ENCODE measurements at places on chromosomes 16 and 17.
A peak's percentile ranks its signal among the peaks of the same experiment; 100 is the strongest.

- no peak for DNase-seq
Measured at GRCh38 chr17:31415004-31415454, 23.6 kb downstream of the RAB11FIP4 start.

- peak; percentile 41 for DNase-seq
Measured at GRCh38 chr17:74430706-74431567, 951 bp upstream of the GPRC5C start.

DNA sequence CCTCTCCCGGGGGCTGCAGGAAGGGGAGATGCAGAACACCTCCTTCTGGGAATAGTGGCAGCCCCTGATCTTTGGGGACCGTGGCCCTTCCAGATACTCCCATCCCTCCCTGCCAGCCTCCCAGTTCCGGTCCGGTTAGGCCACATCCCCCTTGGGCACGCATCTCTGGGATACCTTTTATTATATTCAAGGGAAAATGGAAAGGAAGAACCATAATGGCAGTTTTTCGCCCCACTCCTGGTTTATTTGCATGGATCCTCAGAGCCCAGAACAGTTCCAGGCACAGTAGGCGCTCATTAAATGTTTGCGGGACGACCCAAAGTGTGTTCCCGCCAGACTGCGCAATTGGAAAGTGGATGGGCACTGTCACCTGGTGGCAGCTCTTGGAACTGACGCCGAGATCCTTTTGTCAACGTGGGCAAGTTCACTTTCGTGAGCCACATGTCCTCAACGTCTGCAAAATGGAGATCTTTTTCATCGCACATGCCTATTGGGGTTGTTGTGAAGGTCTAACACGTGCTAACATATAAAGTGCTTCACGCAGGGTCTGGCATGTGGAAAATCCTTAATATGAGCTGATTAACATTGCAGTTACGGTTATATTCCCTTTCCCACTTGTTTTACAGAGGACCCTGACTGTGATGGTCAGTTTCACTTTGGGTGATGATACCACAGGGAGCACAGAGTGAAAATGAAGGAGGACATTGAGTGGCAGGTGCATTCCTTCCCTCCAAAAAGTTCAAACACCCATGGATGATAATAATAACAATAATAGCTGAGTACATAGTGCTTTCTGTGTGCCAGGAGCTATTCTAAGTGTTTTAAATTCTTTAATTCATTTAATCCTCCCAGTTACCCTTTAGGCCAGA is 1.7 kb upstream of the GPRC5B start:
- peak; percentile 26 for DNase-seq

DNA sequence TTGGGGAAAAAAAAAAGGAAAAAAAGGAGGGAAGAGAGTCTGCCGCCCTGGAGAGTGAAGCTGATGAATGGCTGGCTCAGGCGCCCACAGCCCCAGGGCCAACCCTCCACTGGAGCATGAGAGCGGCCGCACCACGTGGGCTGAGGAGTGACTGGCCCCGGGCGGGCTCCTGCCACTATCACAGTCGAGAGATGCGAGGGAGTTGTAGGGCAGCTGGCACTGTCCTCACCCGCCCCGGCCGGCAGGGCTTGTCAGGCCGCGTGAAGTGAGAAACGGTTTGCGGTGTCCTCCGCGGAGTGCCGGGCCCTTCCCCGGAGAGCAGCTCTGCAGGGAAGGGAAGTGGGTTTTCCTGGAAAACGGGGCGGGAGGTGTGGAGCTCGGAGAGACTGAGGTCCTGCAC is 45.9 kb downstream of the JPH3 start:
- DNase-seq = no peak

- DNase-seq = no peak
Measured at GRCh38 chr17:73446617-73447016, 134.8 kb upstream of the CDC42EP4 start.

DNA sequence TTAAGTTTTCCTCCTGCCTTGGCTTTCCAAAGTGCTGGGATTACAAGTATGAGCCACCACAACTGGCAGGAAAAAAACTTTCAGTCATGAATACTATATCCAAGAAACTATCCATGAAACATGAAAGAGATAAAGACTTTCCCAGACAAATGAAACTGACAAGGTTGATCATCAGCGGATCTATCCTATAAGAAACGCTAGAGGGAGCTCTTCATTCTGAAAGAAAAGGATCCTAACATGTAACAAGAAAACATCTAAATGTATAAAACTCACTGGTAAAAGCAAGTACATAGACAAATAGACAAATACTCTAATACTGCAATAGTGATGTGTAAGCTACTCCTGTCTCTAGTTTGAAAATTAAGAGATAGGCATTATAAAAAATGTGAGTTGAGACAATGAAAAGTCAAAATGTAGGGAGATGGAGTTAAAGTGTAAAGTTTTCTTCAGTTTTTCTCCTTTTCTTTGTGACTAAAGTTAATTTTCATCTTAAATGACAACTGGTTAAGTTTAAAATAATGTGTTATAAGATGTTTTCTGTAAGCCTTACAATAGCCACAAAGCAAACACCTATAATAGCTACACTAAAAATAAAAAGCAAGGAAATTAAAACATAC is 79.6 kb upstream of the TEKT1 start:
- peak; percentile 52 for DNase-seq

DNA sequence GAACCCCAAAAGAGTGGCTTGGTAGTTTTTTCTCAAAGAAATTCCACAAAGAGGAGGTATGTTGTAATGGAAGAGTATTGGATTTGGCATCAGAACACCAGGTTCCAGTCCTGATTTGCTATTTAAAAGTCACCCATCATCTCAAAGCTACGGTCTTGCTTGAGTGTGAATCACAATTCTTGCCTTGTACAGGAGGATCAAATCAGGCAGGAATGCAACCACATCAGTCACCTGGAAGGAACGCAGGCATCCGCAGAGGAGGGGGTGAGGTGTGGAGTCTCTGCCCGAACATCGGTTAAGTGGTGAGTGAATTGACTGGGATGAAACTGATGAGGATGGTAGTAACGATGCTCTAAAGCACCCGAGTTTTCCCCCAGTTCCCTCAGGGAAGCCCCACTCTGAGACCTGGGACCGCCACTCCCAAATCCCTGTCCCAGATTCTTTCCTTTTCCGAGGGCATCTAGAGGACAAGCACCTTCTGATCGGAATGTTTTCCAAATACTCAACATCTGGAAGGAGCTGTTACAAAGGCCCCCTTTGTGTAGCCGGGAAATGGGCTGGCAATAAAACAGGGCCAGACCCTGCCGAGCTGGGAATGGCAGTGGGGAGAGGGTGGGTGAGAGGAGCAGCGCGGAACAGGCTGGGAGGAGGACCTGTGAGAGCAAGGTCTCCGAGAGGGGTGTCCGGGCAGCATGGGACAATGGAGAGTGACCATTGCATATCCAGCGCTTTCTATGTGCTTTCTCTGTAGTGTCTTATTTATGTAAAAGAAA is 469.6 kb downstream of the SLC39A11 start:
- no peak for DNase-seq
